Activated T-cell treated with anti-CD3 and anti-CD28 coated beads for 4 hours (primary cell): ENCODE measurements at places on chromosomes 11 and 22.

DNA sequence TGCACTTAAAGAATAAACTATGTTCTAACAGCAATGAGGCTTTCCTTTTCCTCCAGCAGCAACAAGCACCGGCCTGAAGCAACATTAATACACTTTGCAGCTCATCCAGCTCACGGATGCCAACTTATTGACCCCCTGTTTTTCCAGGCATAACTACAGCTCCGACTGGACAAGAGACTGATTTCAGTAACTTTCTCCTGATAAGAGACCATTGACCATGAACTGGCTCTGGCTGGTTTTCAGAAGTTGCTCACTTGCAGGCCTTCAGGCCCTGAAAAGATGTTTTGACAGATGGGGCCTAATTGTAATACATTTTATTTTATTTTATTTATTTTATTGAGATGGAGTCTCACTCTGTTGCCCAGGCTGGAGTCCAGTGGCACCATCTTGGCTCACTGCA is 27.5 kb downstream of the GGT5 start:
- no peak for DNase-seq

- no peak for DNase-seq
Observed at GRCh38 chr22:47022075-47022473, 259.6 kb downstream of the TBC1D22A start.

GRCh38 chr22:41238570-41239442 is 1.9 kb downstream of the CHADL start:
- no peak for DNase-seq

DNA sequence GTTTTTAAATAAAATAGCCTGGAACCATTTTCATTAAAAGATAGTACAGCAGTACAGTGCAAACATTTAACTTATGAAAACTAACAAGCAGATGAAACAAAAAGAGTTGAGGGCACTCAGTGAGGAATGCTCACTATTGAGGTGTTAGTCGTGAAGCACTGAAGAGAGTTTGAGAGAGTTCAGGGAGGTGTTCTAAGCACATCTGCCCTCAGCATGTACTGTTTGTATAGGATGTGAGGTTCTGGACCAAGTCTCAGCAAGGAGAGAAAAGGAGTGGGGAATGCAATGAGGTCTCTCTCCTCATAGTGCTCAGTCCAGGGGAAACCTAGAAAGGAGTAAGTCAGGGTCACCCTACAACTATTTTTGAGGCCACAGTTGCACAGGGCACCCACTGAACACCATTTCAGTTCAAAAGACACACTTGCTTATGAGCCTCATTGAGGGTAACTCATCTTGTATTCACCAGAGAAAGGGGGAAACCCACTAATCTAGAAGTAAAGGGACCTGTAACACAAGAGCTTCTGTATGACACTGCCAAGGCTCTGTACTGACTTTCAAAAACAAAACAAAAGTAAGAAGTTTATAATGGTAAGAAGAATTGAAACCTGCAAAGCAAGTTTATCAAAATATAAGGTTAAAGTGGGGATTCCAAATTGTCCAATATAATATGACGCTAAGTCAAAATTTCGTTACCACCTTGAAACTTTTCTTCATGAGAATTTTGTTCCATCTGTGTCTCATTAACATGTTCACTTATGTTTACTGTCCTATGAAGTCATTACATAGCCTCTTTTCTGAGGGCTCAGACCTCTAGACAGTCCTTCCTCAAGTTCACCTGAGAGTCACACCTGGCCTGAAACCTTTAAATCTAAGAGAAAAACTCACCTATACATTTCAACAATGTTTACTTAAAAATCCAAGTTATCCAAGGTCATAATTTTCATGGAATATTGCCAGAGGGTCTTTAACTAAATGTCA is 275.3 kb downstream of the ETS1 start:
- DNase-seq, result no peak

- no peak for DNase-seq
Observed at GRCh38 chr11:94141511-94142307, 13.1 kb downstream of the PANX1 start.

- DNase-seq, result no peak
Observed at GRCh38 chr11:11983427-11983826, 25.0 kb downstream of the DKK3 start.
